ENCODE measurements at places on chromosomes 1 and 21.

- no peaks in the 10 kb centered on the region for H3K27me3 ChIP-seq
- H3K36me3 ChIP-seq: no peaks in the 10 kb centered on the region
- peak overlapping the region; percentile 42 for H3K27ac ChIP-seq
- DNase-seq: no peak
Observed at GRCh38 chr1:91830242-91831131, 55.5 kb downstream of the TGFBR3 start.

DNA sequence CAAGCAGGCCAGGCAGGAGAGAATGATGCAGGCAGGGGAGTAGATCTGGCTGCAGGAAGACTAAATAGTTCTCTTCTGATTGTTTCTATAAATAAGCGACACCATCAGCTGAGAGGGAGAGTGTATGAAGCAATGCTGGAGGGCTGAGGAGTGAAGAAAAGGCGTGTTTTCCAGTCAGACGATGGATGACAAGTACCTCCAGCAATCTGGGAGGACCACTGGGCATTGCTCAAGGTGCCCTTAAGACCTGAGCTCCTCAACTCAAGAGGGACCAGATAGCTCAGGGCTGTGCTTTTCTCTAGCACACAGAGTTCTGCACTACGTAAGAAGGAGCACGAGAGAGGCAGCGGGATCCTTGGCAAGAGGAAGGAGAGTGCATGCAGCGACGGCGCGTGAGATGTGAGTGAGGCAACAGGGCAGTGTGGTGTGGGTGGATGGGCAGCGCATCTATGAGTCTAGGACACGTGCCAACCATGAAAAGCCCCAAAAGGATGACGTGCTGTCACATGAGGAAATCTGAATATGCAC, 36.0 kb downstream of the PABPC4 start:
- H3K4me1 ChIP-seq: peaks cover 7% of the 10 kb centered on the region
- peak overlapping the region; percentile 3 for H3K27ac ChIP-seq
- DNase-seq: no peak

- no peak overlapping the region for H3K4me3 ChIP-seq
- peak overlapping the region; percentile 20 for H3K27ac ChIP-seq
- no peaks in the 10 kb centered on the region for H3K27me3 ChIP-seq
- no peaks in the 10 kb centered on the region for H3K4me1 ChIP-seq
- H3K36me3 ChIP-seq: no peaks in the 10 kb centered on the region
Observed at GRCh38 chr1:91781371-91781825, 104.6 kb downstream of the TGFBR3 start.

GRCh38 chr1:29590583-29591565, 354.6 kb downstream of the PTPRU start:
- H3K27ac ChIP-seq: no peak overlapping the region
- DNase-seq: no peak
- no peaks in the 10 kb centered on the region for H3K36me3 ChIP-seq
- H3K4me1 ChIP-seq: no peaks in the 10 kb centered on the region

Measured in left lung (tissue), 14 donors.